ENCODE measurements at places on chromosomes 6 and 20.

- no peak for DNase-seq
Observed at GRCh38 chr20:54079652-54080051, 9.3 kb upstream of the BCAS1 start.

GRCh38 chr6:30615219-30615957 lies 1.7 kb downstream of the PPP1R10 start:
- peak; percentile 91 for DNase-seq

DNA sequence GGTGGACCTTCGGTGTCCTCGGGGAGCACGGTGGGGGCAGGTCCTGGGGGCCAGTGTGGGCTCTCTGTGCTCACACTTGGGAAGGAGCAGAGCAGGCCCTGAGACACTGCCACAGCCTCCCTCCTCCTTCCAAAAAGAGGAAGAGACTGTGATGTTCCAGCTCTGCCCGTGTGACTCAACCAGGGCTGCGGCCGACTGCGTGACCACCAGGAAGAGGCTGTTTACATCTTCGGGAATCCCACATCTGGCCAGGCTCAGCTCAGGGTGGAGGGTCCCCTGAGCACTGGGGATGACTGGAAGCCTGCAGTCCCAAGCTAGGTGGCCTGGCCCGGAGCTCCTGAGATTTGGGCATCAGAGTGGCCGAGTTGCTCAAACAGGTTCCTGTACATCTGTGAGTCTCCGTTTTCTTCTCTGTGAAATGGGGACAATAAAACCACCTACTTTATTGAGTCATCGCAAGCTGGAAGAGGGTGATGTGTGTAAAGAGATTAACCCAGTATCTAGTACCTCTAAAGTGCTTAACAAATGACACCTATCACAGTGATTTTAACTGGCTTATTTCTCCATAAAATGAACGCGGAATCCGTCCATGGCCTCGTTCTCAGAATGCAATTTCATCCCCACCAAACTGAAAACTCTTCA lies 242.1 kb downstream of the DLL1 start:
- DNase-seq: peak; percentile 33

DNA sequence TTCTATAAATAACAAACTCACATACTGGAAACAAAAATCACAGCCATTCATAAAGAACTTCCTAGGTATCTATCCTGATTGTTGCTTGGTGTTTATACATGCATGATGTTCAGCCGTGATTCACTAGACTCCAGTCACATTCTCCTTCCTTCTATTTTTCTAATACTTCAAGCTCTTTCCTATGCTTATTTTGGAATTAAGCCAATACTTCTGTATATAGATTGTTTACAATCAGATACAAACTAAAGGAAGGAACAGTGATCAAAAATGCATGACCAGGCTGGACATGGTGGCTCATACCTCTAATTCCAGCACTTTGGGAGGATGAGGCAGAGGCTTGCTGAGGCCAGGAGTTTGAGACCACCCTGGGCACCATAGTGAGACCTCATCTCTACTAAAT lies 377.5 kb upstream of the IRAK1BP1 start:
- peak; percentile 74 for DNase-seq

- DNase-seq: peak; percentile 81
Observed at GRCh38 chr6:19697744-19698290, 139.4 kb upstream of the ID4 start.

DNA sequence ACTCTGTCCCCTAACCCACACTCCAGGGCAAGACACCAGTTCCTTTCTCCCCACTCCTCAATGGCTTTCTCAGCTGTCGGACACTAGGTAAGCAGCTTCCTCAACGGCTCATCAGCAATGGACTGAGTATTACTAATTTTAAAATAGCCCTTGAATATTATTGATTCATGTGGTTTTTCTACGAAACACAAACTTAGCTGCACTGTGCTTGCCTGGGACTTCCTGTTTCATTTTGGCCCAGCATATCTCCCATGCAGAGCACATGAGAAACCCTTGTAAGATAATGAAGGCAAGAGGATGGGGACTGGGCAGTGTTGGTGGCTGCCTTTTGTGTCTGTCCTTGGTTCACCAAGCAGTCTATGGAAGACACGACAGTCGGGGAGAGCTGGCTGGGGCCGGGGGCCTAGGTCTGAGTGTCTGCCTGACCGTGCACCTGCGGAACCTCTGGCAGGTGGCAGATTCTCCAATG lies 48.9 kb downstream of the RNASET2 start:
- DNase-seq: no peak

DNA sequence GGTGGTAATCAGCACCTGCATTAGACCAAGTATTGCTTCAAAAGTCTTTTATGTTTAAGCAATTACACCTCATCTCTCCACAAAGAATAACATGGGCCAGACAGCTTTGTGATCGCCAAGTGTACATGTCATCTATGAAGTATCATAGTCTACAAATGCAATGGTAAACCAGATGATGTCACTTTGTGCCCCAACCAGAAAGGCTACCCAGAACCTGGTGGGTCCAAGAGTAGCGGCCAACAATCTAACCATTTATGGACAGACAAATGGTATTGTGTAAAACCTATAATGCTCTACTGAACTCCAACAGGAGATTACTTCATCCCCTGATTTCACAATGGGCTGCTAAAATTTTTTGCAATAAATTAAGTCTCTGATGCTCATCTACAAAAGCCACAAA lies 295.9 kb downstream of the GMDS start:
- DNase-seq: peak; percentile 28

DNA sequence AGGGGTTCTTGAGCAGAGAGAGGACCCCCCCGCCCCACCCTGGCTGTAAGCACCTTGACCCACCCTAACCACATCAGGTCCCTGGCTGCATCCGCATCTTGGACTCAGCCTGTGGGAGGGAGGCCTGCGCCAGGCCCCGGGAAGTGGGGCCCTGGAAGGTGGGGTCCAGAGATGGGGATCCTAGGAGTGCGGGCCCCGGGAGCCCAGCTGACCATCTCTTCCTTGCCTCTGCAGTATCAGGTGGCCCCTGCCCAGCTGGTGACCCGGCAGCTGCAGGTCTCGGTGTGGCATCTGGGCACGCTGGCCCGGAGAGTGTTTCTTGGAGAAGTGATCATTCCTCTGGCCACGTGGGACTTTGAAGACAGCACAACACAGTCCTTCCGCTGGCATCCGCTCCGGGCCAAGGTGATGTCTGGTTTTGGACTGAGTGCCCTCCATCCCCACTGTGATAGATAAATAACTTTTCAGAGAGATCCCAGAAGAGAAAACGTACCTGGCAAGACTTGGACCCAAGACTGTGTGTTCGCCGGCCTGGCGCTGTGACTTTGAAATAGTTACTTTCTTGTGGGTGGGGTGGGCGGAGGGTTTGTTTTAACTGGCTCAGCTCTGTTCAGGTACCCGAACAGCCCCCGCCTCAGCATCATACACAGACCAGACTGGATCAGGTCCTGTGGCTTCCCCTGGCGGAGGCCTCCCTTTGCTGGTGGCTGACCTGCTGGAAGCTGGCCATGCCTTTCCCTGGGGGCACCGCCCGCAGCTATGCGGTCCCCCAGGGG lies 62.0 kb downstream of the EZR start:
- no peak for DNase-seq

DNA sequence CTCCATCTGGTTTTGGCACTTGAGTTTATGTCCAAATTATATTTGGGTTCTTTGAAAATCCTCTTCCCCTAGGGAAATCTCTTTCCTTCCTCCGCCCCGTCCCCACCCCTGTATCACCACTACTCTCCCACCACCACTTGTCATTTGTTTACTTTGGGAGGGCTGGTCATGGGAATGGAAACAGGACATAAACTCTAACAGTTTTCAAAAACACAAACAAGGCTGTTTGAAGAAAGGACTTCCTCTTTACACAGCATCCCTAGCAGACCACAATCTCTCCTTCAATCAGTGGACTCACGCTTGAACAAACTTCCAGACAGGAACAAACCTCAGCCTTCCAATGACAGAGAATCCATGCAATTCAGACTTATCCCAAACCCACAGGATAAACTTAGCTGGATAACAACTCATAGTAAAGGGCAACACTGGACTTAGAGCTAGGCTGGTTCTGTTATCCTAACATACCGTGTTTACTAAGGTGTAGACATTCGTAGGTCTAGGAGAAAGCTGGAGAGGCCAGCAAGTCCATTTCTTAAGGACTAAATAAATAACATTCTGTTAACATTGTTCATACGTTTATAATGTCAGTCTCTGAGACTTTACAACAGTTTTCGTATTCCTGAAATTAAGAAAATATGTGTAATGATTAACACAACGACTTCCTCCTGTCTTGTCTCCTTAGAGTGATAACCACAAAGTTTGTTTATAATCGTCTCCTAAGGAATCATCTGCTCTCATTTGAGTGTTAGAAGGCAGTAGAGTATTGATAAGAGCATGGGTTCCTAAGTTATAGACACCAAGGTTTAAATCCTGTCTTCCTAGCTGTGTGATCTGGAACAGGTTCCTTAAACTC lies 44.1 kb upstream of the CTAGE9 start:
- DNase-seq: peak; percentile 37

GRCh38 chr6:145015739-145016558 lies 719.4 kb downstream of the EPM2A start:
- DNase-seq: peak; percentile 97

DNA sequence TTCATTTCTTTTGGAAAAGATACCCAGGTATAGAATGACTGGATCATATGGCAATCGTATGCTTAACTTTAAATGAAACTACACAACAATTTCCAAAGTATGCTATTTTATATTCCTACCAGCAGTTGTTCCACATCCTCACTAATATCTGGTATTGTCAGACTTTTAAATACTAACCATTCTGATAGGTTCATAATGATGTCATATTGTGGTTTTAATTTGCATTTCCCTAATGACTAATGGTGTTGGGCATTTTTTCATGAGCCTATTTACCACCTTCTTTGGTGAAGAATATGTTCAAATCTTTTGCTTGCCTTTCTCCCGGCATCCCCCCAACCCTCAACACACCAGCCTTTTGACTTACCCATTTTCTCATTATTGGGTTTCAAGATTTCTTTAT lies 96.2 kb upstream of the HMGN3 start:
- DNase-seq: no peak

GRCh38 chr20:51979226-51979625 lies 176.9 kb upstream of the SALL4 start:
- DNase-seq: no peak

DNA sequence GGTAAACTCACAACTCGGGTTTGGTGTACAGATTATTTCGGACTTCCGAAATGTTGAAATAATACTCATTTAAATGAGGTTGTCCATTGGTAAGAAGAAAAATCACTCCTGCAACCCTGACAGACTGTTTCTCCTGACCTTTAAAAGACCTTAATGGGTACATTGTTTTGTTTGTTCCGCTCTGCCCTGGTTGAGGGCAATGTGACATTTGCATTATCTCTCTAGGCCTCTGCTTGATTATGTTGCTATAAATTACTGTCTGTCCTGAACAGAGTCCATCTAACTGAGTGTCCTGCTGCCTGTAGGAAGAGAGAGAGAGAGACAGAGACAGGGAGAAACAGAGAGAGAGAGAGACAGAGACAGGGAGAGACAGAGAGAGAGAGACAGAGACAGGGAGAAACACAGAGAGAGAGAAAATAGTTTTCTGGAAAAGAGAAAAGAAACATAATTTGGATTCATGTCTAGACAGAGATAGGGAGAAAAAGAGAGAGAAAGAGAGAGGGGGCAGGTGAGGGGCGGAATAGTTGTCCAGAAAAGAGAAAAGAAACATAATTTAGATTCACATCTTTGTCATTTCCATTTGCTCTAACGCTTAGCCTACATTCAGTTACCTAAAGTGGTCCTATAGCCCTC lies 83.2 kb downstream of the SHLD1 start:
- DNase-seq: no peak

GRCh38 chr6:149084808-149085556 lies 232.5 kb upstream of the TAB2 start:
- DNase-seq: no peak

GRCh38 chr6:100464903-100465700 lies at the start of gene SIM1:
Gene SIM1, minus strand, starts transcription at chr6:100464921. Its CDS starts 1,453 bp downstream, at chr6:100463468.
- DNase-seq: peak; percentile 59

Measured in IMR-90 (cell line).